ENCODE measurements at places on chromosomes 3 and 15. TPM values are rescaled to one million over a fixed set of nuclear protein-coding genes. Genes with fewer than 3 reads are reported as not detected.
A peak's percentile ranks its signal among the peaks of the same experiment; 100 is the strongest.

- no peak for DNase-seq
Measured at GRCh38 chr3:48879307-48879993, 19.2 kb downstream of the SLC25A20 start.

FSTL1 gene
- 225 TPM for total RNA-seq

DNA sequence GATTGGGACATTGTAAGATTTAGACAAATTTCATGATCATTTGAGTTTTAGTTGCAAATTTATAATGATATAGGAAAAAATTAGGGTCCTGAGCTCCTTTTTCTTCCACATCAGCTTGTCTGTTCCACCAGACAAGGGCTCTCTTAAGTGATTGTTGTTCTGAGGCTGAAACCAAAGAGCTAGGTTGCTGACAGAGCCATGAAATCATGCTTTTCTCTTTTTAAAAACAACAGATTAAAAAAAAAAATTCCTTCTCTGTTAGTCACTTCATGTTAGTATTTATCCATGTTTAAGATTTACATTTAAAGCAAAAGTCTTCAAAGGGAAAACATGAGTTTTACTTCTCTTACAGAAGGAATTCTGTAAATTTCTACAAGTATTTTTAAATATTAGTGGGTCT, 56.8 kb downstream of the ATP2C1 start:
- no peak for DNase-seq

- DNase-seq = no peak
Measured at GRCh38 chr15:66071160-66071920, 182.2 kb downstream of the MEGF11 start.

SH3GL3 gene
- total RNA-seq = not detected

DNA sequence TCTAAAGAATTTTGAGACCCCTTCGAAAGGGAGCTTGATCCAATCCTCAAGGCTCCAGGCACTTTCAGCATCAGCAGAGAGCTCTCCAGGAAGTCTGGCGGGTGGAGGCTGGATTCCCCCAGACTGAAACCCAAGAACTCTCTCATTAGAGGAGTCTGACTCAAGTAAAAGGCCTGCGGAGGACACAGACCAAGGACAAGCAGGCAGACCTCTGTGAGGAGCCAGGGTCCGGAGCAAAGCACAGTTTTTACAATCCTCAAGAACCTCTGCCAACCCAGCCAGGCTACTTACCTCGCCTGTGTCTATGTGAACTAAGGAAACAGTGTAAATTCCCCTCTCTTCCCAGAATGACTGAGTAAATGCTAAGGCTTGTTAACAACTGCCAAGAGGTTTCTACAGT, 86.2 kb downstream of the FBN1 start:
- no peak for DNase-seq

- no peak for DNase-seq
Measured at GRCh38 chr15:64915518-64916227, 4.0 kb downstream of the ANKDD1A start.

IL17RB gene
- 46.5 TPM for total RNA-seq

- DNase-seq = no peak
Measured at GRCh38 chr3:194118920-194119319, 17.0 kb upstream of the HES1 start.

DNA sequence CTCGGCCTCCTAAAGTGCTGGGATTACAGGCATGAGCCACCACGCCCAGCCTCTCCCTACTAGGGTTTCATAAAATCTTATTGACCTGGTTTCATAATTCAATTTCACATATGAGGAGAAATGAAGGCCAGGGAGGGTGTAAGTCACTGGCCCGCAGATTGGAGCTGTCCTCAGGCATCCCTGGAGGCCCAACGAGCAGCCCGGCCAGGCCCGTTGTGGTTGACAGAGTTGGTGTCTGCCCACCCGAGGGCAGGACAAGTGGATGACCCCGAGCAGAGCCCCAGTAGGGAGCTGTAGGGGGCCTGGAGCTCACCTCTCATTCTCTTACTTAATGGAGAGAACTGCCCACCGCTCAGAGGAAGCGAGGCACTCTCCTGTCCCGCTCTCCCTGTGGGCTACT, 78.9 kb downstream of the CPN2 start:
- DNase-seq = no peak

UBE2E2 gene
- total RNA-seq = 59.7 TPM

DNA sequence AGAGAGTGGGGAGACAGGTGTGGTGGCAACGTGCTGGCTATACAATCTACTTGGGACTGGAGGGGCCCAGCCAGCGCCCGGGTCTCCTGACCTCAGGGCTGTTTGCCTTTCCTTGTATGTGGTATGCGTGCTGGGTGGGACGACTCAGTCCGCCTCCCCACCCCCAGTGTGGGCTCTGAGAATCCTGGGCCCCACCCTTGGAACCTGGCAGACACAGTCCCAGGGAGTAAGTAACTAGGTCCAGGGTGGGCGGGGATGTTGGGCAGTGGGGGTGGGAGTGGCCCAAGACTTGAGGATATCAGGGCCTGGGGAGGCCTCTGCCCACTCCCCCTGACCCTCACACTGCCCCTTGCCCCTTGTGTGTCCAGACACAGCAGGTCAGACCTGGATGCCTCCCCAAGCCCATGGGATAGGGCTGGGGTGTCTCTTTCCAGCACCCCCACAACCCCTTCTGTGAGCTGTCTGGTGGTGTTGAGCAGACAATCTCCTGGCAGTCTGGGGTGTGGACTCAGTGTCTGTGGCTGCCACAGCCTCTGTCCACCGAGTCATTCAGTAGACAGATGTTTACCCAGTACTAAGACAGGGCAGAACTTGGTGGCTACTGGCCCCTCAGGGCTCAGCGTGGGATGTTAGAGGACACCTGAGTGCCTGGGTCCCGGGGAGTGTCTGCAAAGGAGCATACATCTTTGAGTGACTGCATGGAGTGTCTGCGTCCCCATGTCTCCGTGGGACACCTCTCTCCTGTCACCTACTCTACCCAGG, 1.3 kb downstream of the CHST13 start:
- DNase-seq = no peak

DNA sequence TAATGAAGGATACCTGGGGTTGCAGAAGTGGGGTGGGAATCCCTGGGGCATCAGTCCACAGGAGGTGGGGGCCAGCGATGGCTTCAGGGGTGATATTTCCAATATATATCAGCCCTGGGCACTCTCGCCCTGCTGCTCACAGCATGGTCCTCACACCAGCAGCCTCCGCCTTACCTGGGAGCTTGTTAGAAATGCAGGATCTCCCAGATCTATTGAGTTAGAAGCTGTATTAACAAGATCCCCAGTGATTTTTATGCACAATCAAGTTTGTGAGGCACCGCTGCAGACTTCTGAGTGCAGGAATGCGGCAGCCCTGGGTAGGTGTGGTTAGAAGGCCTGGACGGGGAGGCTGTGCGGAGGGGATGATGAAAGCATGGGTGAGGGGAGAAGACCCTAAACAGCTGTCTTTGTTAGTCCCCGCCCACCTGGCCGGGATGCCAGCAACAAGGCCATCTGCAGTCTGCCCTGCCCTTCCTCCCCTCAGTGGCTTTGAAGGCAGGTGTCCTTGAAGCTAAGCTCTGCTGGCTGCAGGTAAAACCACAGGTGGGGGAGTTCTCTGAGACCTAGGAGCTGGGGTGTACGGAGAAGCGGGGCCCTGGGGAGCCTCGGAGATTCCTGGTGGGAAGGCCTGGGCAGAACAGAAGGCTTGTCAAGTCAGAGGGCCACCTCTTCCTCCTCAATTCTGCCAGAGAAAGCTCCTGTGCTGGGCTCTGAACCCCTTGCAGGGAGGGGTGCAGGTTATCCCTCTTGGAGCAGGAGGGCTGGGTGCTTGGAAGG, 11.4 kb downstream of the FAM107A start:
- no peak for DNase-seq

DNA sequence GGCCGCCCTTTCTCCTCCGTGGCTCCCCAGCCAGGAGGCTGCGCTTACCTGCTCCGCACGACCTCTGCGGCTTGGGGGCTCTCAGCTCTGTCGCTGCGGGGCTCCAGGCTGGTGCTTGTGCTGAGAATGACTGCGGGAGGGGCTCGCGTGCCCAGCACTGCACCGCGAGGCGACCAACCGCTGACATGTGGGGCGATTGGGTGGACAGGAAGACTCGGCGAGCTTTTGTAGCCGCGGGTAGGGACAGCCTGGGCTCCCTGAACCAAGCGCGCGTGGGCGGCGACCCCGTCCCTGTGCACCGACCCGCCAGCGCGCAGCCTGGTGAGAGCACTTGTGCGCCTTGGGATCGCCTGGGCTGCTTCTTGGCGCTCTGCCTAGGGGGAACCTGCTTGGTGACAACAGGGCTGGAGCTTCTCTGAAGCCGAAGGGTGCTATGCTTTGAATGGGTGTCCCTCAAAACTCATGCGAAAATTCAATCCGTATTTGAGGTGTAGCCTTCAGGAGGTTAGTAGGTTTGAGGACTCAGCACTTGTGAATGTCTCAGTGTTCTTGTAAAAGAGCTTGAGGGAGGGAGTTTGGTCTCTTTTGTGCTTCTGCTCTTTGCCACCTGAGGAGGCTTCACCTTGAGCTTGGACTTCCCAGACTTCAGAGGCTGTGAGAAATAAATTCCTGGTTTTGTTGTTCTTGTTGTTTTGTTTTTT, 50.4 kb downstream of the IL12A start:
- DNase-seq = peak; percentile 60

GRCh38 chr3:45223889-45224727, 2.0 kb downstream of the TMEM158 start:
- no peak for DNase-seq

GRCh38 chr15:47813748-47814384, 96.6 kb downstream of the SEMA6D start:
- DNase-seq = no peak

GRCh38 chr15:85276508-85276907, 103.9 kb upstream of the AKAP13 start:
- no peak for DNase-seq

C3orf20 gene
- total RNA-seq = 0.15 TPM

DNA sequence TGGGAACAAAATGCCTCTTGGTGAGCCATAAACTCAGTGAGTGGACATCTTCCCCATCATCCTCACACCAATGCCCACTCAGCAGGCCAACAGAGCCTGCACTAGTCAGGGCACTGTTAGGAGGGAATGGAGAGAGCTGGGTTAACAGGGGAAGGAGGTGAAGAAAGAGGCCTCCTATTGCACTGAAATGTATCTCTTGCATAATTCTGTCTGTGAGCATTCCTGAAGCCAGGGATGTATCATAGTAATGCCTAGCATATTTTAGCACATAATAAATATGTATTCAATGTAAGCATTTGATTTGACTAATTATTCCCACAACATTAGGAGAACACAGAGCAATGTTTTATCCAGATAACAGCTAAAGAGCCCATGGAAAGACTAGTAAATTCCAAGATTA, 81.2 kb downstream of the ANO10 start:
- no peak for DNase-seq

DYNC1LI1 gene
- 35.7 TPM for total RNA-seq

GRCh38 chr15:93986400-93986984, 244.9 kb upstream of the MCTP2 start:
- DNase-seq = no peak

GRCh38 chr3:59654480-59655417, 604.9 kb upstream of the CFAP20DC start:
- no peak for DNase-seq

DNA sequence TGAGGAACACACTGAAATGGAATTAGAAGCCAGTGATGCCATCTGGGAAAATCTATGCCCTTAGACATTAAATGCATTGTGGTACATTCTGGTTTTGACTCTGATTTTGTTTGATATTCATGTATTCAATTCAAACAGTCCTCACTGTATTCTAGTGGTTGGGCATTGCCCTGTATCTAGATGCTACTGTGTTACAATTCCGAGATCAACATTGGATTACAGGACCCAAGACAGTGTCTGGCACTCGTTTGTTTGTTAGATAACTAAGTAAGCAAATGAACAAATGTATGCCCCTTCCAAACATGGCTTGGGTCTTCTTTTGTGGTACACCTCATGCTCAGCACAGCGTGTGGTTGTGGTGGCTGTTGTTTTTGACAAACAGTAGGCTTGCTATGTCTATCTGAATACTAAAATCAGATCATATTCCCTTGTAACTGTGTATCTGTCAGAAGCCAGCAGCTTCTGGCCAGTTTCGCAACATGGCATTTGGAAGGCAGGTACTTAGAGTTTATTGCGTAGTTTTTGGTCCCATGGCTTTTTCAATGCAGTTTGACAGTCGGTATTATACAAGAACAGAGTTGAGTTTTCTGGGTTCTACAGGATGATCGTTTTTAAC, 5.7 kb downstream of the FILIP1L start:
- no peak for DNase-seq

DNA sequence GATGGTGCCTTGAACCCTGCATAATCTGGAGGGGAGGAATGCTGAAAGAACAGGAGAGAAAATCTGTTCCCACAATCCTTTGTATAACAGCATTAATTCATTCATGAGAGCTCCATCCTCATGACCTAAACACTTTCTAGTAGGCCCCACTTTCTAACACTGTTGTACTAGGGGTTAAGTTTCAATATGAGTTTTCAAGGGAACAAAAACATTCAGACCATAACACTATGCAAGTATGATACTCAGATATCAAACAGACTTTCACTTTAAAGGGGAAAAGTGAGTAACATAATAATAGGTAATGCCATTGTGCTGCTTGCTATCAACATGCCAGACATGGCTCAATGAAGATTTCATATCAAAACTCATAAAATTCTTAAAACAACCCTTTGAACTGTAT, 32.4 kb upstream of the PLSCR2 start:
- DNase-seq = no peak
